NCI-H2081 (cell line): ENCODE measurements at places on chromosomes 12 and 14.

GRCh38 chr12:103046154-103046553 is 88.7 kb downstream of the ASCL1 start:
- DNase-seq = no peak

- DNase-seq = no peak
Observed at GRCh38 chr12:118651487-118651886, 275.1 kb downstream of the SUDS3 start.

- DNase-seq = no peak
Observed at GRCh38 chr12:9784816-9785215, 24.1 kb upstream of the CD69 start.

- no peak for DNase-seq
Observed at GRCh38 chr12:124297389-124297788, 2.5 kb downstream of the RFLNA start.

DNA sequence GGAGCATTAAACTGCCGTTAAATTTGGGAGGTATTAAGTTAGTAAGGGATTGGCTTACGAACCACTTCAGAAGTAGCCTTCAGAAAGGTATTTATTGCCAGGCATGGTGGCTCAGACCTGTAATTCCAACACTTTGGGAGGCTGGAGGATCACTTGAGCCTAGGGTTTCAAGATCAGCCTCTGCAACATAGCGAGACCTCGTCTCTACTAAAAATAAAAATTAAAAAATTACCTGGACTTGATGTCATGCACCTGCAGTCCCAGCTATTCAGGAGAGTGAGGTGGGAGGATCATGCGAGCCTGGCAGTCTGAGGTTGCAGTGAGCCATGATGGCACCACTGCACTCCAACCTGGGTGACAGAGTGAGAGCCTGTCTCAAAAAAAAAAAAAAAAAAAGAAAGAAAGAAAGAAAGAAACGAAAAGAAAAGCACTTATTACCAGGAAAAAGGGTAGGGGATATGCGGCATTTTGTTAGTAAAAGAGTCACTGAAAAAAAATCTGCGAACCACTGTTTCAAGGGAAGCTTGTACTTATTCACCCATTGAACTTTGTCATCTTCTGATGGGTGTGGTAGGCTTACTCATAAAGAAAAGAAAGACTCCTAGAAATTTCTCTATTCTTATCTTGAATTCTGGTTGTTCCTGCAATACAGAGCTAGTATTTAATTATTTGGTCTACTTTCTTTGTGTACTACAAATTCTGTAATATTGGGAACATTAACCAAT is 33.6 kb upstream of the PLEKHA5 start:
- no peak for DNase-seq

GRCh38 chr12:120170631-120171030 is 23.9 kb downstream of the GCN1 start:
- no peak for DNase-seq

DNA sequence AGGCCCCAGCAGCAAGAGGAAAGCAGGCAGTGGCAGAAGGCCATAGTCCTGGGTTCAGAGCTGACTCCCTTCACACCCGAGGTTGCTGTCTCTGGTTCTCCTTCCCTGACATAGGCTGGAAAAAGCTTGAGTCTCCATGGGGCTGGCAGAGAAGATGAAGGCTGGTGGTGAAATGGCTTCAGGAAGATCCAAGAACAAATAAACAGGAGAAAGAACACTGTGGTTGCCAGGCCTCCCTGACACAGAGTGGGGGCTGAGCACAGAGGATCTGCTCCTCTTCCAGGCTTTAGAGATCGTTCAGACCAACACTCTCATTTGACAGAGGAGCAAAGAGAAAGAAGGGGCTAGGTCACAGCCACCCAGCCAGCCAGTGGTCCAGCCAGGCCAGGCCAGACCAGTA is 14.3 kb downstream of the HDAC7 start:
- no peak for DNase-seq

DNA sequence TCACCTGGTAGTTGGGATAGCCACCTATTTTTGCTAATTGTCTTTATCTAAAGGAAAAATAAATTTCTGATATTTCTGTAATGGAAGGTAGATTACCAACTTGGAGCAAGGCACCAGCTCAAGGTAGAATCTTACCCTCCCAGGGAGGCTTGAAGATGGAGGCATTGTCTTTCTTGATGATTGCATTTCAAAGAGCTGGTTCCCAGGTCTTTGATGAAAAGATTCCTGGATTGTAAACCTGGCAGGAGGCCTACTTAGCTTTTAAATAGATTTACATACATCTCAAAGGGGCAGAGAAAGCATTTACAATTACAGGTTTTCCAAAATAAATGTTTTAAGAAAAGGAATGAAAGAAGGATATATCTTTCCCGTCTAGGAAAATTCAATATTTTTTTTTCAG is 729.2 kb downstream of the LRFN5 start:
- DNase-seq = no peak

DNA sequence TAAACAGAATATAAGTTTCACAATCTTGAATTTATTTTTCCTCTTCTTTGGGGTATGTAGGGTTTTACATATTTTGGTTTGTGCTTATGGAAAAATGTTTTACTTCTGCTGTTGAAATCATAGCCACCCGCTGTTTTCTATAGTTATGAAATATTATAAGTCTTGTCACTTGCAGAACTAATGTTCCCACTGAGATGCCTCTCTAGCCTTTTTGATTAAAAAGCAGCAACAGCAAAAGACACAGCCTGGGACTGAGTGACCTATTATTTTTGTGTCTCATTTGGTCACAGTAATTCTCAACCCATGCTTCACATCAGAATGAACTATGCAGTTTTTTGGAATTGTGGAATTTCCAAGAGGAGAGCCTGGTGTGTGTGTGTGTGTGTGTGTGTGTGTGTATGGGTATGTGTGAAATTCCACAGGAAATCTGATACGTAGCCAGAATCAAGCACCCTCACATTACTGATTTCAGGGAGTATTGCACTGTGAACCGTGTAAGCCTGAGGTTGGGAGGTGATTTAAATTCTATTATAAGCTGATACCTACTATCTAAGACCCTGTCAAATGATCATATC is 55.7 kb upstream of the FRMD6 start:
- DNase-seq = no peak

DNA sequence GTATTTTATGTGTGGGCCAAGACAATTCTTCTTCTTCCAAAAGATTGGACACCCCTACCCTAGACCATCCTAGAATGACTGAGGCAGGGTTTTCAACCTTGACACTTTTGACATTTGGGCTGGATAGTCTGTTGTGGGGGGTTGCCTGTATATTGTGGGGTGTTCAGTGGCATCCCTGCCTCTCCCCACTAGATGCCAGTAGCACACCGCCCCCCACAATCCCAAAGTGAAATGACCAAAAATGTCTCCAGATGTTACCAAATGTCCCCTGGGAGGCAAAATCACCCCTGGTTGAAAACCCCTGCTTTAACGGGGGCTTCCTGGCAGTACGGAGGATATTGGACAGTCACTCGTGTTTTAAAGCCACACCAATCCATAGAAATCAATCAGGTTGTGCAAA is 219.6 kb downstream of the PHETA1 start:
- DNase-seq = no peak

DNA sequence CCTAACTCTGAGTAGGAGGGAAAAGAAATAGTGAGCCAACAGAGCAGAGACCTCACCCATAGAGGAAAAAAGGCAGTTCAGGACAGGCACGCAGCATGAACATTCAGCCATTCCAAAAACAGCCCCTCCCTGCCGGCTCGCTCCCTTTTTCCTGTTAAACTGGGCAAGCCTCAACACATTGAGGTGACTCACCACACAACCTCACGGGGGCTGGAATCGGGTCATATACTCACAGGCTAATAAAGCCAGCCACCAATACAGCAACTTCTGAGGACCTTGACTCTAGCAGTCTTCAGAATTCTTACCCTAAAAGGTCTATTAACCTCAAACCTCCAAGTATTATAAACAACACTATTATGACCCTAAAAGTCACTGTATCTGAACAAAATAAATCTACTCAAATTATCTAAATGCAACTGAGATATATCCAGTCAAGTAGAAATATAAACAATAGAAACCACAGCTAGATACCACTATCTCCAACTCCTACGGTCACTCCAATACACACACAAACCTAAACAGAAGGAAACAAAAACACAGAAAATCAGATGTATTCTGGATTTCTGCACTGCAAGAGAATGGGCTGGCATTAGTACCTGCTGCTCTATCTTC is 6.3 kb downstream of the YBX3 start:
- peak; percentile 2 for DNase-seq

DNA sequence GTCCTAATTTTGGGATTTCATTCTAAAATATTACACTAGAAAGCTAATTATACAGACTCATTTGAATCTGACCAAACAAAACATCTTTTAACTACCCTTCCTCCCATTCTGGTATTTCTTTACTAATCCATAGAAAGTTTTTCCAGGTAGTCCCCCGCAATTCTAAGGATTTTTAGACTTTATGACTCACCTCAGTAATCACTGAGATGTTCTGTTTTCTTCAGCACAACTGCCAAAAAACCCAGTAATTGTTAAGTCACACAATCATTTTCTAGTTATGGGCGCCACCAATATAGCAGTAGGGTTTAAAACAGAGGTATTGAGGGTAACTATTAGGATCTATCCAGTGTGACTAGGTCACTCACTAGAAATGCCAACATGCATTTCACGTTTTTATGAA is 1.6 kb upstream of the ARID4A start:
- no peak for DNase-seq

GRCh38 chr12:105539735-105540134 is 209.2 kb downstream of the C12orf75 start:
- DNase-seq = no peak

GRCh38 chr12:3527181-3527580 is 36.2 kb downstream of the PRMT8 start:
- DNase-seq = no peak

GRCh38 chr12:17030338-17030737 is 424.4 kb upstream of the LMO3 start:
- peak; percentile 15 for DNase-seq

GRCh38 chr14:34965912-34966311 is 16.9 kb upstream of the SRP54 start:
- no peak for DNase-seq

DNA sequence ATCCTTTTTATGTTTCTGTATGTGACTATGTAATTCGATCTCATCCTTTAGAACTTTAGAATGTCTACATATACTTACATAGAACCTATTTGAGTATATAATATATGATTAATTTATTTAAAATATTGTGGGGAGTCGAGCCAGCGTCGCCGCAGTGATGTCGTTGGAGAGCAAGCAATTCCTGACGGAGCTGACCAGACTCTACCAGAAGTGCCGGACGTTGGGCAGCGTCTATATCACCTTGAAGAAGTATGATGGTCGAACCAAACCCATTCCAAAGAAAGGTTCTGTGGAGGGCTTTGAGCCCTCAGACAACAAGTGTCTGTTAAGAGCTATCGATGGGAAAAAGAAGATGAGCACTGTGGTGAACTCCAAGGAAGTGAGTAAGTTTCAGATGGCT is 6.4 kb upstream of the CD27 start:
- no peak for DNase-seq

GRCh38 chr14:90810806-90811205 is 5.4 kb downstream of the TTC7B start:
- DNase-seq = no peak

GRCh38 chr12:71581206-71581605 is 82.4 kb downstream of the ZFC3H1 start:
- DNase-seq = no peak

DNA sequence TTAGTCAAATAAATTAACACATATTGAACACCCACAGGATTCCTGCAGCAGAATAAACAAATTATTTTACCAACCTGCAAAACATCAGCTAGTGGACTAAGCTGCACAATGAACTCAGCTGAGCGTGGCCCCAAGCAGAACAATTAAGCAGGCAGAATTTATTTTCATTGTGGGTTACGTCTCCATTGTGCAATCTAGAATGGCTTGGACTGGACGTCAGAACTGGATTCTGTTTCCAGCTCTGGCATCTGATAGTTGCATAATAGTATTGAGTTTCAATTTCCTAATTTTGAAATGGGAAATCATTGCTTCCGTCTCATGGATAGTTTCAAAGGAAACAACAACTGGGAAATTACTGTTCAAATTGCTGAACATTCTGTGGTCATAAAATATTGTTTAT is 35.5 kb upstream of the RERG start:
- peak; percentile 42 for DNase-seq

DNA sequence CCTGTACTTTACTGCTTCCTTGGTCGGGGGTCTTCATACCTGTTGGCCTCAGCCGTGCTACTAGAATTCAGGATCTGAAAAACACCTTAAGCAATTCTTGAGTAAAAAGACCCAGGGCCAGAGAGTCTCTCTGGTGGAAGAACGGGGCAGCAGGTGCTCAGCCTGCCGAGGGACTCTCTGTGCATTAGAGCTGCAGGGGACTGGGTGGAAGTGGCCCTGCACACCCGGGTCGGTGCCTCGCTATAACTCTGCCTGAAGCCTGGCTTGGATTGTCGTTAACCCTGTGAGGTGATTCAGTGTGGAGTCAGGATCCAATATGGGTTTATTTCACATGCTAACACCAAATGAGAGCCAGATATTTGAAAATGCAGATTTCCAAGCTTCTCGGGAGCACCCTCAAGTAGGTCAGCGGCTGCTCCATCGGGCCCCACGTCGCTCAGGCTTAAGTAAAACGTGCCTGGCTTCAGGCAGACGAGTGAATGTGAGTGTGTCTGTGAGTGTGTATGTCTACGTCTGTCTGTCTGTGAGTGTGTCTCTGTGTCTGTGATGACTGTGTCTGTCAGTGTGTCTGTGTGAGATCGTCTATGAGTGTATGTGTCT is 35.1 kb upstream of the C14orf180 start:
- DNase-seq = no peak

GRCh38 chr14:85464135-85464895 is 65.6 kb upstream of the FLRT2 start:
- DNase-seq = no peak

- peak; percentile 50 for DNase-seq
Observed at GRCh38 chr12:15584366-15585041, 204.7 kb downstream of the EPS8 start.

- no peak for DNase-seq
Observed at GRCh38 chr12:47729233-47729632, 3.9 kb upstream of the ENDOU start.

- no peak for DNase-seq
Observed at GRCh38 chr14:70888681-70889175, 18.5 kb upstream of the PCNX1 start.

DNA sequence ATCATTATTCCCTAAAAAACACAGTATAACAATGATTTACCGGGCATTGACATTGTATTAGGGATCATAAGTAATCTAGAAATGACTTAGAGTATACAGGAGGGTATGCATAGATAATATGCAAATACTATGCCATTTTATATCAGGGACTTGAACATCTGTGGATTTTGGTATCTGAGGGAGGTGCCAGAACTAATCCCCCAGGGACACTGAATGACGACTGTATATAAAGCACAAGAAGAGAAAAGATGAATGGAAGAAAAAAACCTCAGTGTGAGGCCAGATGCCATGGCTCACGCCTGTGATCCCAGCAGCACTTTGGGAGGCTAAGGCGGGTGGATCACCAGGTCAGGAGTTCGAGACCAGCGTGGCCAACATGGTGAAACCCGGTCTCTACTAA is 25.5 kb upstream of the COX6A1 start:
- DNase-seq = no peak

DNA sequence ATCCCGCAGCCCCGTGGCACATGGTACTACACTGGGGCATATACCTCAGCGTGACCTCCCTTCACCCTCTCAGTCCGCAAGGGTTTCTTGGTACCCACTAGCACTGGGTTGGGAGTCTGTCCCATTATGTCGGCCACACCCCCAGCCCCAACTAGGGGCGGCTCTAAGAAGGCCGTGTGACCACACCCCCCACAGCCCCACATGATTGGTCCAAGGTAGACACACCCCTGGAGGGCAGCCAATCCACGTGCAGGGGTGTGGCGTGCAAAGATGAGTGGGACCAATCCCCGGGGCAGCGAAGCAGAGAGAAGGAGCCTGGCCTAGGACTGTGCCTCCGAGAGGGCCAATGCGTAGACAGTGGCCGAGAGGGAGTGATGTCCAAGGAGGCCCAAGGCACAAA is 34.6 kb upstream of the BEGAIN start:
- DNase-seq = no peak
